ENCODE measurements at places on chromosomes 3 and 15.

DNA sequence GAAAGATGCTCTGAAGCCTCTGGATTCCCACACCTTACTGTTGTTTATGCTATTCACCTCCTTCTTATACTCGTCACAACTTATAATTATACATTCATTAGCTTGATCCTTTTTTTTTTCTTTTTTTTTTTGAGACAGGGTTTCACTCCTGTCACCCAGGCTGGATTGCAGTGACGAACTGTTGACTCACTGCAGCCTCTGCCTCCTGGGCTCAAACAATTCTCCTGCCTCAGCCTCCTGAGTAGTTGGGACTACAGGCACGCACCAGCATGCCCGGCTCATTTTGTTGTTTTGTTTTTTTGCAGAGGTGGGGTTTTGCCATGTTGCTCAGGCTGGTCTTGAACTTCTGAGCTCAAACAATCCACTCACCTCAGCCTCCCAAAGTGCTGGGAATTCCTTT lies 143.6 kb downstream of the PLCL2 start:
- DNase-seq, result no peak

DNA sequence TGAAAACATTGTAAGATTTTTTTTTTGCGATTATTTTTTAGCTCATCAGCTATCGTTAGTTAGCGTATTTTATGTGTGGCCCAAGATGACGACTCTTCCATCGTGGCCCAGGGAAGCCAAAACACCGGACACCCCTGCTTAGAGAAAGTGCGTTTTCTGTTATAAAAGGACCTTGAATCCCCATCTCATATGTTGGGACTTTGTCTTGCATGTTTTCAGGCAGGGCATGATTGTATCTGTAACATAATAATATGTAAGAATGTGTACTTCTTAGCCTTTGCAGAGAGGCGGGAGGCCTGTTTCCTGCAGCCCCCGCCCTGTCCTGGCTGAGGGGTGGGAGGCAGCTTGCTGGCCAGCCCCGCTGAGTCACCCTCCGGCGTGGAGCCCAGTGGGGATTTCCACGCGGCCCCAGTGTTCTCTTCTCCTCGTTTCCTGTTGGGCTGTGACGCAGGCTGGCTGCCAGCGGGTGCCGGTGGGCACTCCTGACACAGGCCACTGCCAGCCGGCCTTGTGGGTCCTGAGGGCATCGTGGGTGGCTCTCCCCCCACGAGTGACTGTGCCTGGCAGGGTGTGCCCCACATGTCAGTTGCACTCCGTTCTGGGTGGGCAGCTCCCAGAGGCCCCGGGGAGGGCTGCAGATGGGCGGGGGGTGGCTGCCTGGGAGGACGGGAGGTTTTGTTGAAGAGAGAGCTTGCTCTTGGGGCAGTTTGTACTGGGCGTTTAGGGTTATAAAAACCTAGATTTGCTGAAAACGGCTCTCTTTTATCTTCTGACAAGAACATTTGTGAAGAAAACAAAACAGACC lies 55.6 kb downstream of the SMAD3 start:
- peak; percentile 32 for DNase-seq

DNA sequence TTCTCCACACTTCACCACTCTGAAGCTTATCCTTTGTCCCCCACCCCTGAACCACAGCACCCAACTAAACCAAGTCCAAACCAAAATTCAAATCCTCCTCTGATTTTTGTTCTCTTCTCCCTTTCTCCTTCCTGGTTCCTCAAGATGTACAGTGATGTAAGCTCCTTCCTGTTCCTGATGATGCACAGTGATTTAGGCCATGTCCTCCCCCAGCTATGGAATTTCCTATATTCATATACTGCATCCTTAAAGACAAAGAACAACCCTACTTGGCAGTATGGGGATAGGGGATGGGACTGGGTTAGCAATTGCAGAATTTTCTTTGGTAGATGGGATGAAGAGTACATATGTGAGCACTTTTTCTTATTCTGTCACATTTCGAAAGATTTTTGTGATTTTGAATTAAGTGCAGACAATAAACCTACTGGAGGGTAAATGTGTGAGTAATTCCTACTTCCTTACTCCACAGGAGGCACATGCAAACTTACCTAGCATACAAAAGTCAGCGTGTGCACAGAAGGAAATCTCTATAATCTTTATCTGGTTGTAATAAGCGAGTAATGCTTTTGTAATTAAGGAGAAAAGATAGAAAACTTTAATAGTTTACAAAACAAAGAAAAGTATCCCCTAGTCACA lies 125.0 kb downstream of the ANO10 start:
- no peak for DNase-seq

- DNase-seq, result no peak
Measured at GRCh38 chr3:158810823-158811724, 9.2 kb downstream of the MFSD1 start.

DNA sequence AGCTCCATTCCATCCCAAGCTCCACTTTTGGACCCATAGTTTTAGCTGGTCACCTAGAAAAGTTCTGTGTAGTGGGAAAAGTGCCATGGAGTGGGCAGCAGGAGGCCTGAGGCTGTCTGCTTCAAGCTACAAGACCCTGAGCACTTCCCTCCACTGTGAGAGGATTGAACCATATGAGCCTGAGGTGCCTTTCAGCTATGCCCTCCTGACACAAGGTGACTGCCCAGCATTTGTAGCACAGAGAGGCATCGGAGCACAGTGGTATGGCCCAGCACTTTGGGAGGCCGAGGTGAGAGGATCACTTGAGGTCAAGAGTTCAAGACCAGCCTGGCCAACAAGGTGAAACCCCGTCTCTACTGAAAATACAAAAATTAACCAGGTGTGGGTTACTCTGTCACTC lies 3.9 kb upstream of the KBTBD13 start:
- no peak for DNase-seq

DNA sequence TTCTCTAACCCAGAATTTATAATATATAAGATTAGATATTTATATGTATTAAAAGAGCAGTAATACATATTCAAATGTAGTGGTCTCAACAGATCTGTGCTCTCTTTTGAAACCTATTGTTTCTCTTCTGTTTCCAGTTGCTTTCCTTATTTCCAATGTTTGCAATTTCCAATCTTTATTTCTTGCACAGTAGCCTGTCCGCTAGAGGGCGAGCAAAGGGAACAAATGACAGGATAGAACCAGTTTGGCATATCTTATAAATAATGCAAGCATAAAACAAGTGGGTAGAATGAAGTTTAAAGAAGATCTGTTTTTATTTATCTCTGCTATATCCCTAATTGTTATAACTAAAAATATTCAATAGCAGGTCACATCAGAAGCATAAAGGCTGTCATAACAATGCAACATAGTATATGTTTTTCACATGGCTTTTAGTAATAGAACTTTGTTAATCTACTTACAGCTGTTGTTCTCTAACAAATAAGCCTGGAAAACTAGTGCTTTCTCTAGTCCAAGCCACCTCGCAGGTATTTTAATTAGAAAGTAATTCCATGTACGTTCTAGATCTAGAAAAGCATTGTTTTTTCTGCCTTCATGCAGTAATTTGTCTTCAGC lies 15.1 kb upstream of the TCAIM start:
- no peak for DNase-seq

DNA sequence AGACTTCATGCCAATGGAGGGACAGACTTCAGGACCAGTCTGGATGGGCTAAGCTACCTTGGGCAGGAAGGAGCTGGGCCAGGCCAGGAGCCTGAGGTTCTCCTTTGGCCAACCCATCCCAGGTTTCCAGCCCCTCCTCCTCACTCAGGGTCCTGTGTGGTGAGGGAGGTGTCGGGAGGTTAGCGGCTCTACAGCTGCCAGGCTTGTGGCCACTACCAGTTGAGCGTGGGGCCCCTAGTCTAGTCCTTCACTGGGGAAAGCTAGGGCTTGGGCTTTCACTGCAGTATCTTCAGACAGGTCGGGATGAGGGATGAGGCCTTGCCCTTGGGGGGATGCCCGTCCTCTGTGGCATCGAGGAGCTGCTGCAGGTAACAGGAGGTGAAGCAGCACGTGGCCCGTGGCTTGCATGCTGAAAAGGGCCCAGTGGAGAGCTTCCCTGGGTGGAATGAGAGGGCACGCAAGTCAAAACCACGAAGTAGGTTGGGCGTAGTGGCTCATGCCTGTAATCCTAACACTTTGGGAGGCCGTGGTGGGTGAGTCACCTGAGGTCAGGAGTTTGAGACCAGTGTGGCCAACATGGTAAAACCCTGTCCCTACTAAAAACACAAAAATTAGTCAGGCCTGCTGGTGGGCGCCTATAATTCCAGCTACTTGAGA lies 8.5 kb upstream of the FANCD2 start:
- no peak for DNase-seq

DNA sequence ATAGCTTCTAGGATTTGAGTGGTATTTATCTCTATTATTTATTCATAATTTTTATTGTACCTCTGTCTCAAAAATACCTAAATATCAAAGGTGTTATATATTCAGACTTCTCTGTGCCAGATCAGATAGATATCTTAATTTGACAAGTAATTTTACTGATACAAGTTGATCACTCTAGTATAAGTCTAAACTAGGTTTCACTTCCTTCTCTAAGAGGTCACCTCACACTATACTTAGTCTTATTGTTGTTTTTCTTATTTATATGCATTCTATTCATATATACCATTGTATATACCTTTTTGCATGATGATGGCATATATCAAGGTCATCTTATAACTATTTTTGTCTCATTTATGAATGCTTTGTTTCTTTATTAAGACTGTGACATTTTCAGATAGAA lies 26.4 kb upstream of the HGD start:
- DNase-seq, result no peak

Measured in cortex of kidney (tissue), 1 donor.